ENCODE measurements at places on chromosomes 2 and 18. TPM values are rescaled to one million over a fixed set of nuclear protein-coding genes. Genes with fewer than 3 reads are reported as not detected.

DNA sequence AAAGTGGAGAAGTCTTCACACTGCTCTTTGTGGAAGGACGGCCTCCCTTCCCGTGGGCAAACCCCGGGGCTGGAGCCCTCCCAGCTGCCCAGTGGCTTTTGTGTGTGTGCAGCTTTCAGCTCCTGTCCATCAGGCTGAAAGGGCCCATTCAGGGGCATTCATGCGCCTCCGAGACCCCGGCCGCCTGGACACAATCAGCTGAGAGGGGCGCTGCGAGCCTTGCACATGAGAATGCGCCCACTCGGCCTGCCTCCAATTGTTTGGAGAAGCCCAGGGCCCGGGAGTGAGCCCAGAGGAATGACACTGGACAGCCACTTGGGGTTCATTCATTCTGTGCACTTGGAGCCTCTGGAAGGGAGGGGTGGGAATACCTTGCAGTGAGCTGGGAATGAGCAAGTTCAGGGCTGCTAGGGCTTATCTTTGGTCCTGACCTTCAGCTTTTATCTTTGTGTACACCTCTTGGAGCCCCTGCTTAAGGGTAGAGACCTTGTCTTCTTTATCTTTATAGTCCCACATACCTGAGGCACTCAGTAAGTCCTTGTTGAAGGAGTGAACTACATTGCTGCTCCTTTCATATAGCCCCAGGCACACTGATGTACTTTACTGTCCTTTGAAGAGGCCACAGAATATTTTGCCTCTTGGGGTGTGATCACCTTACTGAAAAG lies 56.5 kb downstream of the TCF7L1 start:
- H3K27ac ChIP-seq: no peak overlapping the region
- DNase-seq: no peak
- peaks cover 5% of the 10 kb centered on the region for H3K4me1 ChIP-seq
- H3K4me3 ChIP-seq: no peak overlapping the region
- H3K36me3 ChIP-seq: no peaks in the 10 kb centered on the region
- H3K27me3 ChIP-seq: no peaks in the 10 kb centered on the region

DNA sequence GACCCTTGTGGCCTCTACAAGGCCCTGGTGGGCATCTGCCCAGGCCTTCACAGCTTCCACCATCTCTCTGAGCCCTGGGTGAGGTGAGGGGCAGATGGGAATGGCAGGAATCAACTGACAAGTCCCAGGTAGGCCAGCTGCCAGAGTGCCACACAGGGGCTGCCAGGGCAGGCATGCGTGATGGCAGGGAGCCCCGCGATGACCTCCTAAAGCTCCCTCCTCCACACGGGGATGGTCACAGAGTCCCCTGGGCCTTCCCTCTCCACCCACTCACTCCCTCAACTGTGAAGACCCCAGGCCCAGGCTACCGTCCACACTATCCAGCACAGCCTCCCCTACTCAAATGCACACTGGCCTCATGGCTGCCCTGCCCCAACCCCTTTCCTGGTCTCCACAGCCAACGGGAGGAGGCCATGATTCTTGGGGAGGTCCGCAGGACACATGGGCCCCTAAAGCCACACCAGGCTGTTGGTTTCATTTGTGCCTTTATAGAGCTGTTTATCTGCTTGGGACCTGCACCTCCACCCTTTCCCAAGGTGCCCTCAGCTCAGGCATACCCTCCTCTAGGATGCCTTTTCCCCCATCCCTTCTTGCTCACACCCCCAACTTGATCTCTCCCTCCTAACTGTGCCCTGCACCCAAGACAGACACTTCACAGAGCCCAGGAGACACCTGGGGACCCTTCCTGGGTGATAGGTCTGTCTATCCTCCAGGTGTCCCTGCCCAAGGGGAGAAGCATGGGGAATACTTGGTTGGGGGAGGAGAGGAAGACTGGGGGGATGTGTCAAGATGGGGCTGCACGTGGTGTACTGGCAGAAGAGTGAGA lies 2.0 kb downstream of the PROC start:
- peaks cover 35% of the 10 kb centered on the region for H3K4me1 ChIP-seq
- no peaks in the 10 kb centered on the region for H3K36me3 ChIP-seq
- peaks cover 43% of the 10 kb centered on the region for H3K27me3 ChIP-seq

GRCh38 chr2:131419441-131419840 lies 55.5 kb upstream of the RAB6D start:
- peaks cover 21% of the 10 kb centered on the region for H3K27me3 ChIP-seq
- H3K27ac ChIP-seq: no peak overlapping the region
- H3K36me3 ChIP-seq: no peaks in the 10 kb centered on the region
- H3K4me3 ChIP-seq: no peak overlapping the region
- no peaks in the 10 kb centered on the region for H3K4me1 ChIP-seq
- no peak for DNase-seq

GRCh38 chr2:45275806-45276205 lies 266.6 kb upstream of the SIX2 start:
- H3K27ac ChIP-seq: no peak overlapping the region
- H3K36me3 ChIP-seq: no peaks in the 10 kb centered on the region
- H3K4me1 ChIP-seq: no peaks in the 10 kb centered on the region
- DNase-seq: no peak

GRCh38 chr2:220227266-220227920 lies 600.0 kb downstream of the SLC4A3 start:
- H3K27ac ChIP-seq: no peak overlapping the region
- H3K27me3 ChIP-seq: no peaks in the 10 kb centered on the region
- no peak overlapping the region for H3K4me3 ChIP-seq
- DNase-seq: no peak
- no peaks in the 10 kb centered on the region for H3K4me1 ChIP-seq
- H3K36me3 ChIP-seq: no peaks in the 10 kb centered on the region

The CFAP53 gene
- total RNA-seq: 3.7 TPM

The CFAP210 gene
- total RNA-seq: 0.95 TPM

The SKOR2 gene
- not detected for total RNA-seq

The CXCR2 gene
- total RNA-seq: 20.1 TPM

DNA sequence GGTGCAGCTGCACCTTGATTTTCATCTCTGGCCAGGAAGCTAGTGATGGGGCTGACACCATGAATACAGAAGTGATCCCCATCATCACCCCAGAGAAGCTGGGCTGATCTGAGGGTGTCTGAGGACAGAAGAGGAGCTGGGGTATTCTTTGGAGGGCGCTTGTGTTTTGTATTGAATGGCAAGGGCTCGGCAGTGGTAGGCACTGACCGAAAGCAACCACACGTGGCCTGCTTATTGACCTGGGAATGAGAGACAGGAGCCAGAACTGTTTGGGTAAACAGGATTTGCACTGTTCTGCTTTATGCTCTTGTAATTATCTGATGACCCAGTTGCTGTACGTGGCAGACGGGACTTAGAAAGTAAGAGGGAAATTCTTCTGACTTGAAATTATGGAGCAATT lies 62.6 kb upstream of the RPL31 start:
- no peak overlapping the region for H3K4me3 ChIP-seq
- no peak for DNase-seq
- H3K36me3 ChIP-seq: no peaks in the 10 kb centered on the region
